ENCODE measurements at places on chromosomes 4 and X.

GRCh38 chr4:13905543-13905942 lies 278.0 kb upstream of the BOD1L1 start:
- DNase-seq, result no peak

DNA sequence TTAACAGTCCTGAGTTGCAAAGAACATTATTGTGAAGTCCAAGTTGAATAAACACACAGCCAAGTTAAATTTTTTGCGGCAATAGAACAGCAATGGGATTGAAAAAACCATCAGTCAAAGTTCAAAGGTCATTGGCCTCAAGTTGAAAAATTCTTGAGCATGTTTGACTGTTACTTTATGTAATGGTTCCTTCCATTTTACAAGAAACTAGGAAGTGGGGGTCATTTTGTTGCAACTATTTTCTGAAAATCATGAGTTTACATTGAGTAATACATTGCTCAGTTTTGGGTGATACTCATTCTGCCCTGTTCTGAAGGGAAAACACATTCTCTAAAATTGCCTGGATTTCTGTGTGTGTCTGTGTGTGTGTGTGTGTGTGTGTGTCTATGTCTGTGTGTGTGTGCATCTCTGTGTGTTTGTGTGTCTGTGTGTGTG lies 5.2 kb upstream of the IRF2 start:
- DNase-seq, result no peak

GRCh38 chr4:127965062-127965802 lies at the start of the genes ABHD18 and MFSD8:
Gene ABHD18 (plus strand): TSS chr4:127965406. CDS start chr4:127982956, 17,550 bp downstream.
Gene MFSD8 (minus strand): TSS chr4:127965173. CDS start chr4:127965133, 40 bp downstream.
- DNase-seq, result peak; percentile 97

DNA sequence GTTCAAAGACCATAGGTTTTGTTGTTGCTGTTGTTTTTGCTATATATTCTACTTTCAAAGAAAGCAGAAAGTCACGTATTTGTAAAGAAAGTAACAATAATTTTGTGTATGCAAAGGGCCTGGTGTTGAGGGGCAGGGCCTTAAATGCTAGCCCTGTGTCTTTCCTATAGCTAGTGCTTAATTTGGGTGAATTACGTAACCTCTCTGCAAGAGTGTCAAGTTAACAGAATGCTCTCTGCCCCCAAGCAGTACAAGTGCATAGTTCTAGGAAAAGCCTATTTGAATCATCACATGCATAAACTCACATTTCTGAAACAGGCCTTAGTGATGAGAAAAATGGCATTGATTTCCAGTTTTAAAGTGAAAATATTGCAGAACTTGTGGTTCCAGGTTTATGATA lies 663.6 kb downstream of the STIM2 start:
- no peak for DNase-seq
